ENCODE measurements at places on chromosomes 3 and 15.

GRCh38 chr3:4425707-4426106, 41.4 kb downstream of the SUMF1 start:
- DNase-seq: no peak

DNA sequence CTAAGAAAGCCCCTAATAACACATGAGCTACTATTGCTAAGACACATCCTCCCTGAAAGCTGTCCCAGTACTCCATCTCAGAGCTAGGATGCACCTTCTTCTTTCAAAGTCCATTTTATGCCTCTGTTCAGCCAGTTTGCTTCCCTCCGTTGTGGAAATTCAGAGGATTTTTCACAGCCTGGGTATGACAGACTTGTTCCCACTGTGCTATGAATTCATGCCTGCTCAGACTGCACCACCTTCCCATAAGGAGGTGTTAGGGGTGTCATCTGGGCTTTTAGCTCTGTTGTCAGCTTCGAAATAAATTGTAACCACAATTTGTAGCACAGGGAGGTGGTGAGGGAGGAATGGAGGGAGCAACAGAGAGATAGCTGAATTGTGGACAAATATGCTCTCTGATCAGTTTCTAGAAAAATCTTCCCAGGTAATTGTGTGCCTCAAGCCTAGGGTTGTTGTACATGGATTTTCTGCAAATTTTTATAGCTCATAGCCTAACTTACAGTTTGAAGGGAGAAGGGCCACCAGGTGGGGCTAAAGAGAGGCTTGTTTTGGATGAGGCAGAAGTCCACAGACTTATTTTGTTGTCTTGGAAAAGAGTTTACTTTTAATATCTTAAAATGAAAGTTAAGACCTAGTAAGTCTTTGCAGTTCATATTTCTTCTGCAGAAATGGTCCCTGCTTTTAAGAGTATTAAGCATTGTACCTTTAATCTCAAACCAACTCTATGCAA, 462.0 kb downstream of the PDCD6IP start:
- DNase-seq: no peak

DNA sequence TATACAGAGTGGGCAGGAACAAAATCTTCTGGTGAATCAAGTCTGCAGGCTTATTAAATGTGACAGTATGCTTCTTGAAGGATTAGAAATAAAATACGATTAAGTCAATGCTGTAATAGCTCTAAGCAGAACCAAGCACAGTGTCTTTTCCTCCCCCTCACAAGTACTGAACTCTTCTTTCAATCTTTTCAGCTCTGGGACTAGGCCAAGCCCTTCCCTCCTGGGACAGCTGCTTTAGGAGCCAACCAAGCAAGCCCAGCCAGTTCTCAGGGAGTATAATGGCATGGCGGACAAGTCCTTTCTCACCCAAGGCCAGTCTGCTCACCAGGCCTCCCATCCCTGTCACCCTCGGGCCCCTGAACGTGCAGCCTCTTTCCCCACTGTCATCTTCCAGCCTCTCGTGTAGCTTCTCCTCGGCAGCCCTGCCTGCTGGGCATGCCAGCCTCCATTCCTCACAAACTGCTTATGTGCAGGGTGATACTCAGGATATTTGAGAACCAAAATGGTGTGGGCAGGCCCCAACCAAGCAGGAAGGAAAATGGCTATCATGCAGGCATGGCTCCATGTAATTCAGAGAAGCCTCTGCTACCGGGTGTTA, 8.4 kb upstream of the PPP1R2 start:
- DNase-seq: no peak

DNA sequence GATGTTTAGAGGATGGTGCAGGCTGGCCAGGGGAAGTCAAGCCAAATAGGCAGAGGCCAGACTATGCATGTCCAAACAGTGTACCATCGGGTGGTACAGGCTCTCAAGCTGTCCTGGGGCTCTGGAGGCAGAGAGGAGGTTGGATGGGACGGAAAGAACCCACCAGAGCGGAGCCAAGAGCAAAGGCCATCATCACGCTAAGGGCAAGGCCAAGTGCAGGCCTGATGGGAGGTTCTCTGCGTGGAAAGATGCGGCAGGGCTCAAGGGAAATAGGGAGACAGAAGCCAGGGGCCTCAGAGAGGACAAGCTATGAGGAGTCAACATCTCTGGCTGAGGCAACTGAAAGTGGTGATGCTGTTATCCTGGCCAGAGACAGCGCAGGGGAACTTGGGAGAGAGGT, 102.7 kb downstream of the ASB7 start:
- no peak for DNase-seq
